IMR-90 (cell line): ENCODE measurements at places on chromosomes 6 and 20.

- H3K36me3 ChIP-seq: peaks cover 35% of the 10 kb centered on the region
- H3K4me1 ChIP-seq: peaks cover 30% of the 10 kb centered on the region
- no peak overlapping the region for H3K4me3 ChIP-seq
- no peak for DNase-seq
- H3K27me3 ChIP-seq: no peaks in the 10 kb centered on the region
- peak overlapping the region; percentile 0; the same call in 1 of the 2 replicates for H3K27ac ChIP-seq
Measured at GRCh38 chr20:17661121-17661744, 20.8 kb downstream of the RRBP1 start.

GRCh38 chr6:88529726-88530125, 363.6 kb upstream of the CNR1 start:
- no peaks in the 10 kb centered on the region for H3K36me3 ChIP-seq
- no peaks in the 10 kb centered on the region for H3K4me1 ChIP-seq
- no peaks in the 10 kb centered on the region for H3K27me3 ChIP-seq
- H3K27ac ChIP-seq: no peak overlapping the region
- DNase-seq: no peak

DNA sequence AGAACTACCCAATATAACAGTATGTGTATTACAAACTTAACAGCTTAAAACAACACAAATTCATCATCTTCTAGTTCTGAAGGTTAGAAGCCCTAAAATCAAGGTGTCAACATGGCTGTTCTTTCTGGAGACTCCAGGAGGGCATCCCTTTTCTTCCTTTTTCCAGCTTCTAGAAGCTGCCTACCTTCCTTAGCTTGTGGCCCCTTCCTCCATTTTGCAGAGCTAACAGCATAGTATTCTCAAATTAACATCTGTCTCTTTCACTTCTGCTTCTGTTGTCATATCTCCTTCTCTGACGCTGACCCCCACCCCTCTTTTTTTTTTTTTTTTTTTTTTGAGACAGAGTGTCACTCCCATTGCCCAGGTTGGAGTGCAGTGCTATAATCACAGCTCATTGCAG, 52.8 kb upstream of the AKIRIN2 start:
- H3K27me3 ChIP-seq: no peaks in the 10 kb centered on the region
- H3K4me1 ChIP-seq: peaks cover 5% of the 10 kb centered on the region; the same call in 1 of the 2 replicates
- H3K36me3 ChIP-seq: no peaks in the 10 kb centered on the region
- DNase-seq: no peak
- no peak overlapping the region for H3K27ac ChIP-seq

- peaks cover 2% of the 10 kb centered on the region; the same call in 1 of the 2 replicates for H3K36me3 ChIP-seq
- no peak overlapping the region for H3K27ac ChIP-seq
- no peak overlapping the region for H3K4me3 ChIP-seq
Measured at GRCh38 chr6:156875062-156875461, 97.9 kb downstream of the ARID1B start.

- no peaks in the 10 kb centered on the region for H3K36me3 ChIP-seq
- H3K4me1 ChIP-seq: peaks cover 5% of the 10 kb centered on the region
- H3K4me3 ChIP-seq: no peak overlapping the region
- no peak for DNase-seq
- H3K27me3 ChIP-seq: no peaks in the 10 kb centered on the region
Measured at GRCh38 chr20:53599378-53599777, 5.7 kb upstream of the ZNF217 start.
